ENCODE measurements at places on chromosomes 12 and 14. TPM values are rescaled to one million over a fixed set of nuclear protein-coding genes. Genes with fewer than 3 reads are reported as not detected.

DNA sequence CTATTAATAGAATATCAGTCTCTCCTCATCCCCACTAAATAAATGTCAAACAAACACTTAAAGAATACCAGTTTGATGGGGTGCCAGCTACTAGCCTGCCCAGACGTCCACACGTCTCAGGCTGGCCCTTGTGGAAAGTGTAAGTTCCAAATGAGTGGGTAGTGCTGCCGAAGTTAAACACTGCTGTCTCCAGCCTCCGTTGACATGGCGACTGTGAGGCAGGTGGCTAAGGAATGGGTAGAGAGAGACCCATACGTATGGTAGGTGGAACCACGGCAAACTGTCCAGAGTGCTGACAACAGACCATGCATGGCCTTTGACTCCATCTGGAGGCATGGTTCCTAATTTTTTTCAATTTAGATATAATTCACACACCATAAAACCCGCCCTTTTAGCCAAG is 37.9 kb downstream of the PITPNM2 start:
- DNase-seq, result no peak
- peaks cover 40% of the 10 kb centered on the region for H3K27me3 ChIP-seq
- no peaks in the 10 kb centered on the region for H3K36me3 ChIP-seq
- H3K4me3 ChIP-seq, result no peak overlapping the region

DNA sequence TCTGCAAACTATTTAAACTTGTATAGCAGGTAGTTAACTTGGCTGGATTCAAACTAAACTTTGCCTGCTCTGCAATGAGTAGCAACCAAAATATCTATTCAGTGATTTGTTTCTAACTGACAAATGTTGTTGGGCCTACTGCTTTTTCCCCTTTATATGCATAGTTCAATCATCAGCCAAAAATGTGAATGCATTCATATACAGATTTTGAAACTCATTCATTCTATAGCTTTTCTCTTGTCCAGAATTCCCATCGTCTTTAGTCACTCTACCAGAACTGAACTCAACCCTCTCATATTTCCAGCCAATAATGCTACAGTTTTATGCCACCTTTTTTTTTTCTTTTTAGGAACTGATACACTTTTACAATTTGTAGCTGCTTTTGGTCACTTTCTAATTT is 599.8 kb downstream of the RPL10L start:
- no peaks in the 10 kb centered on the region for H3K36me3 ChIP-seq
- no peak overlapping the region for H3K4me3 ChIP-seq
- H3K27me3 ChIP-seq, result no peaks in the 10 kb centered on the region
- no peak for DNase-seq
- peaks cover 6% of the 10 kb centered on the region for H3K4me1 ChIP-seq
- H3K27ac ChIP-seq, result no peak overlapping the region

DNA sequence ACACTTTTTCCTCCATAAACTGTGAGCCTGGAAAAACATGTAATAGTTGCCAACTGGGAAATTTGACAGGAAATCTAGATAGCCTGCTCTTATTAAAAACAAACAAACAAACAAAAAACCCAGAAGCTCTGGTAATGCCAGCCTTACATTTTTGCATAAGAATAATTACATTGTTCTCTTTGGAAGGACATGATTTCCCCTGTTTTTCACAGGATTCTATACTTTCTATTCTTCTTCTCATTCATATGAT is 137.9 kb downstream of the AEBP2 start:
- DNase-seq, result no peak
- no peak overlapping the region for H3K4me3 ChIP-seq
- H3K36me3 ChIP-seq, result peaks cover 6% of the 10 kb centered on the region
- H3K27ac ChIP-seq, result no peak overlapping the region
- H3K27me3 ChIP-seq, result no peaks in the 10 kb centered on the region
- peaks cover 3% of the 10 kb centered on the region for H3K4me1 ChIP-seq

DNA sequence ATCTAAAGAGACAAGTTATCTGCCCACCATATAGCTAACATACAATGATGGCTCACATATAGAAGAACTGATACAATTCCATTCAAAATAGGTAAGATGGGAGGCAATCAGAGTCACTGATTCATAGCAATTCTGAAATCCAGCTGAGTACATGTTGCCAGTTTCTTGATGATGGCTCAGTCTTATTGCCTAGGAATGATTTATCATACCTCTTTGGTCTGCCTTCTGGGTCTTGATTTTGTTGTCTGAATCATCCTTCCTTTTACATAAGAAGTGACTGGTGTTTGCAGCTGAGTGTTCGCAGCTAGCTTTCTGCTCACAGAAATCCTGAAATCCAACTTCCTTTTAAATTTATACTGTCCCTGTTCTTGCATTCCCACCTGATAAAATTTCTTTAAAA is 463.2 kb upstream of the MGAT4C start:
- no peak overlapping the region for H3K4me3 ChIP-seq
- no peak overlapping the region for H3K27ac ChIP-seq
- DNase-seq, result no peak

DNA sequence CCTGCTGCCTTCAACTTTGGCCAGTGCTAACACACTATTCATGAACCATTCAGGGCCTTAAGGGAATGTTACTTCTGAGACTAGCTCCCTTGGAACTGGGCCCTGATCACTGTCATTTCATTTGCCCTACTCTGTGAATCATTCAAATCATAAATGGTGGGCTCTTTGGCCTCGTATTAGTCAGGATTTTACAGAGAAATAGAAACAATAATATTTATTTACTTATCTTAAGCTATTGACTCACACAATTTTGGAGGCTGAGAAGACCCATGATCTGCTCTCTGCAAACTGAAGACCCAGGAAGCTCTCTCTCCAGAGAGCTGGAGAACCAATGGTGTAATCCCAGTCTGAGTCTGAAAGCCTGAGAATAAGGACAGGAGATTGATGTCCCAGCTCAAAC is 398.5 kb downstream of the LRIG3 start:
- no peaks in the 10 kb centered on the region for H3K27me3 ChIP-seq
- H3K27ac ChIP-seq, result no peak overlapping the region
- peaks cover 11% of the 10 kb centered on the region for H3K4me1 ChIP-seq
- H3K36me3 ChIP-seq, result peaks cover 12% of the 10 kb centered on the region

DNA sequence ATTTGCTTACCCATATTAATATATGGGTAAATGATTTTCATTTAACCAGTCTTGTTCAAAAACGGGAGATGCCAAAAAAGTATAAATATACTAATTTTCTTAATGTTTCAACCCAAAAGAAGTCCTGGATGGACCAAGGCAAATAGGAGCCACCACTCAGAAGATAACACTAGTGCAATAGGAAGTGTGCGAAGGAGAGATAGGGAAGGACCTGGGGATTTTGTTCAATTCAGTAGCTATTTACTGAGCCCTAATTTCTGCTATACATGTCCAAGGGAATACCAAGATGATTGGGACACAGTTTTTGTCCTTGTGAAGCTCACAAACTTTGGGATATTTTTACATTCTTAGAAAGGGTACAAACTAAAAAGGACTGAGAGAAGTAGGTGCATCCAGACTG is 1.5 kb downstream of the CMAS start:
- no peaks in the 10 kb centered on the region for H3K27me3 ChIP-seq
- peak overlapping the region; percentile 93 for H3K4me3 ChIP-seq
- no peak for DNase-seq
- no peak overlapping the region for H3K27ac ChIP-seq
- peaks cover 1% of the 10 kb centered on the region for H3K36me3 ChIP-seq

GRCh38 chr14:106564058-106564643 is 1037.8 kb downstream of the TMEM121 start:
- no peaks in the 10 kb centered on the region for H3K27me3 ChIP-seq
- H3K36me3 ChIP-seq, result peaks cover 6% of the 10 kb centered on the region
- no peak overlapping the region for H3K27ac ChIP-seq
- no peak overlapping the region for H3K4me3 ChIP-seq
- no peak for DNase-seq

GRCh38 chr12:116996621-116997020 is 85.9 kb downstream of the FBXW8 start:
- no peak for DNase-seq
- H3K27me3 ChIP-seq, result no peaks in the 10 kb centered on the region
- H3K27ac ChIP-seq, result no peak overlapping the region
- no peak overlapping the region for H3K4me3 ChIP-seq
- H3K4me1 ChIP-seq, result no peaks in the 10 kb centered on the region

DNA sequence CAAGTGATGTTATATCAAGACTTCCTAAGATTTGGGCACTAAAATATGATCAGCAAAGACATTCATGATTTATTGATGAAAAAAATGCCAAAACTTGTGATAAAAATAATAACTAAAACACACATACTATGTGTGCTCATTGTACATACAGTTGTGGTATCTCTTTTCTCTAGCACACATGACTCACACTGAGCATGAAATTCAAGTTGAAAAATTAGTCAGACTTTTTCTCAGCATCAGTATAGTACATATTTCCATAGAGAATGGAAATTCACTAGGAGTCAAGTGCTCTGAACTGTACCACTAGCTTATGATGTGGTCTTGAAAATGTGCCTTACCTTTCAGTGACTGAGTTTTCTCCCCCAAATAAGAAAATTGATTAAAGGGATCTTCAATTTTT is 471.8 kb upstream of the FLRT2 start:
- no peak overlapping the region for H3K4me3 ChIP-seq
- no peaks in the 10 kb centered on the region for H3K27me3 ChIP-seq
- DNase-seq, result no peak

- H3K27me3 ChIP-seq, result no peaks in the 10 kb centered on the region
- no peaks in the 10 kb centered on the region for H3K36me3 ChIP-seq
- H3K4me3 ChIP-seq, result no peak overlapping the region
- no peak for DNase-seq
These were observed 28.0 kb upstream of the OSBPL8 start for GRCh38 chr12:76587428-76588178.

DNA sequence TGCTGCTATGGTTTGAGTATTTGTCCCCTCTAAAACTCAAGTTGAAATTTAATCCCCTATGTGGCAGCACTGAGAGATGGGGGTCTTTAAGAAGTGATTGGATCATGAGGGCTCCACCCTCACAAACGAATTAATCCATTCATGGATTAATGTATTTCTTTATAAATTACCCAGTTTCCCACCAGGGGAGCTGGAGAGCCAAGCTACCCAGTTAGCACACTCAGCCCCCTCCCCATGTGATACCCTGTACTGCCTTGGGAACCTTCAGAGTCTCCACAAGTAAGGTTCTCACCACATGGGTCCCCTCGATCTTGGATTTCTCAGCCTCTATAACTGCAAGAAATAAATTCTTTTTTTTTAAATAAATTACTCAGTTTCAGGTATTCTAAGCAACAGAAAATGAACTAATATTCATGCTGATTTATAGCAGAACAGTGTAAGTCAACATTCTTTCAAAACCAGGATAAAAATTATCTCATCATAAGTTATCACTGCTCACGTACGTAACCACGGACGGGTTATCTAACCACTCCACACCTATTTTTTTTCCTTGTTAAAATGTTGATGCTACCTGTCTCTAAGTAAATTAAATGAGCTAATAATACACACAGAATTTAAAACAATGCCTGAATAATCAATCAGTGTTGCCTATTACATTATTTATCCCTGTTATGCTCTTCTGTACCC is 3.6 kb downstream of the NAP1L1 start:
- no peak overlapping the region for H3K27ac ChIP-seq
- no peak overlapping the region for H3K4me3 ChIP-seq
- peaks cover 31% of the 10 kb centered on the region for H3K4me1 ChIP-seq

- H3K4me3 ChIP-seq, result no peak overlapping the region
- no peaks in the 10 kb centered on the region for H3K36me3 ChIP-seq
- no peak for DNase-seq
- H3K27ac ChIP-seq, result no peak overlapping the region
- peaks cover 41% of the 10 kb centered on the region for H3K27me3 ChIP-seq
- peaks cover 2% of the 10 kb centered on the region for H3K4me1 ChIP-seq
These were observed 18.3 kb downstream of the GPR132 start for GRCh38 chr14:105046891-105047282.

Gene LALBA
- total RNA-seq, result not detected

Gene MGAT2
- total RNA-seq, result 21.4 TPM

Gene TMEM179
- total RNA-seq, result 9.2 TPM

Data from progenitor cell of endocrine pancreas (in vitro differentiated cells).